ENCODE measurements at places on chromosomes 3 and 15.

- no peak for DNase-seq
Measured at GRCh38 chr3:179531576-179531975, 31.1 kb upstream of the ACTL6A start.

DNA sequence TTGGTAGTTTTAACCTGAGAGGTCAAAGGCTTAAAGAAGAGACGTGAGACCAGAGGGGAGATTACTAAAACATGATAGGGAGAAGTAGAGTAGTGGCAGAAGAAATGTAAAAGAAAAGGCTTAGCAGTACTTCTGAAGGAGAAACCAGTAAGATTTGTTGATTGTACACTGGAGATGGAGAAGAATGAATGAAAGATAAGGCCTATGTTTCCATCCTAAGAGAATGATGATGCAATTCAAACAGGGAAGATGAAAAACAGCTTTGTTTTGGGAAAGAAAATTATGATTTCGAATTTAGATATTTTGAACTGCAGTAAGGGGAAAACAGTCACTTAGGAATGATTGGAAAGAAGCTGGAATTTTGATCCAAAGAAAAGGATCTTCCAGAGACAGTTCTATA is 97.4 kb upstream of the PLXND1 start:
- DNase-seq, result no peak

DNA sequence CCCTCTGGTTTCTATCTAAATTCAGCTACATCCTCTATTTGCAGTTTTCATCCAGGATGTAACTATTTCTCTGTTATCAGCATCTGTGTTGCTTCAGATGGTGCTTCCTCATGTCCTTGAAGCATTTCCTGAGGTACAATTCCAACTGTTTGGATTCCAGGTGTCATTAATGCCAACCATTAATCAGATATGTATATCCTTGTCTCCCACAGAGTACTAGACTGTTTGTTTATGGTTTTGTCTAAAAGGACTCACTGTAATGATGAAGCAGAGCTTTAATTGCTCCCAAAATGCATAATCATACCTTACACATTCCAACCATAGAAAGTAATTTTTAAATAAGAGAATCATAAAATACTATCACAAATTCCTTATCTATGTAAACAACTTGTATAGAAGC is 288.5 kb upstream of the MME start:
- DNase-seq, result no peak

GRCh38 chr3:110813541-110813940 is 258.1 kb upstream of the NECTIN3 start:
- DNase-seq, result no peak

GRCh38 chr3:88101142-88101541 is 42.1 kb downstream of the ZNF654 start:
- DNase-seq, result no peak
